ENCODE measurements at places on chromosomes 3 and 15. TPM values are rescaled to one million over a fixed set of nuclear protein-coding genes. Genes with fewer than 3 reads are reported as not detected.

The CHRNA5 gene
- 4.3 TPM for total RNA-seq

The NIPA2 gene
- 32.0 TPM for total RNA-seq

The UNC13C gene
- 0.04 TPM for total RNA-seq

The TMEM207 gene
- total RNA-seq = not detected

The SFMBT1 gene
- 5.8 TPM for total RNA-seq

The ANKRD63 gene
- not detected for total RNA-seq

The PAQR5 gene
- 13.6 TPM for total RNA-seq

The SAMD7 gene
- total RNA-seq = not detected

The AAGAB gene
- total RNA-seq = 34.7 TPM

The SERPINI2 gene
- not detected for total RNA-seq

The PPP2R3A gene
- total RNA-seq = 11.4 TPM

The COL7A1 gene
- total RNA-seq = 86.4 TPM

The LCTL gene
- total RNA-seq = not detected

The SPG21 gene
- total RNA-seq = 48.7 TPM

The MRPL46 gene
- 31.1 TPM for total RNA-seq

The BNC1 gene
- 39.6 TPM for total RNA-seq

The CPA3 gene
- 2.2 TPM for total RNA-seq

The GOLGA8M gene
- 0.36 TPM for total RNA-seq

All from esophagus mucosa (tissue), 1 donor.